ENCODE measurements at places on chromosomes 5 and 9.
A peak's percentile ranks its signal among the peaks of the same experiment; 100 is the strongest.

DNA sequence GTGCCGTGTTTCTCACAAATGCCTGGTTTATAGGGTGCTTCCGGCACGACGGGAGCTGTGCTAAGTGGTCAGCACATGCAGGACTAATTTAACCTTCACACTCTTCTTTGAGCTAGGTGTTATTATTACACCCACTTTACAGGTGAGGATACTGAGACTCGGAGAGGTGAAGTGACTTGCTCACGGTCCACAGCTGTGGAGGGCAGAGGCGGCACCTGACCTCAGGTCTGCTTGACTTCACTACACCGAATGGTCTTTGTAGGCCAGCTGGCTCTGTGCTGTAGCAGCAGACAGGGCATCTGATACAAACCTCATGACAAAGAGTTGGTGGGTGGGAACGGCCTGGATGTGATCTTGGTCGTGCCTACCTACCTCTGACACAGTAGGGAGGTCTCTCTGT lies 102.0 kb upstream of the BOD1 start:
- DNase-seq = no peak

- no peak for DNase-seq
Observed at GRCh38 chr9:76101947-76102346, 211.5 kb downstream of the PCSK5 start.

DNA sequence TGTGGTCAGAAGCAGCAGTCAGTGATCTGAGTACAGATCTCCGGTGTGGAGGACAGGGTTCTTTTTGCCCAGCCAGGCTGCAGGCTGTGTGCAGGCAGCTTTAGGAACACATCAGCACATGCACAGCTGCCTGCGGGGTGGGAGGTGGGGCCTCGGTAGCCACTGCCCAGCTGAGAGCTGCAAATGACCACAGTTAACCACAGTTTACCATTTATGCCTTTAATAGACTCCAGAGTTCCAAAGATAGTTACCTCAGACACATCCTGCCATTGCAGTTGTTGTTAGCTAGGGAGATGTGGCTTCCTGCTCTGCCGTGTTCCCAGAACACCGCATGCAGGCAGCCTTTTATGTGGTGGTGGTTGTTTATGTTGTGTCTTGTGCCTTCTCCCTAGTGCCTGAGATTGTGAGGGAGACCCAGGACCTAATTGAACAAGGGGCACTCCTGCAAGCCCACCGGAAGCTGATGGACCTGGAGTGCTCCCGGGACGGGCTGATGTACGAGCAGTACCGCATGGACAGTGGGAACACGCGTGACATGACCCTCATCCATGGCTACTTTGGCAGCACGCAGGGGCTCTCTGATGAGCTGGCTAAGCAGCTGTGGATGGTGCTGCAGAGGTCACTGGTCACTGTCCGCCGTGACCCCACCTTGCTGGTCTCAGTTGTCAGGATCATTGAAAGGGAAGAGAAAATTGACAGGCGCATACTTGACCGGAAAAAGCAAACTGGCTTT lies 10.2 kb downstream of the EXOC3 start:
- no peak for DNase-seq

DNA sequence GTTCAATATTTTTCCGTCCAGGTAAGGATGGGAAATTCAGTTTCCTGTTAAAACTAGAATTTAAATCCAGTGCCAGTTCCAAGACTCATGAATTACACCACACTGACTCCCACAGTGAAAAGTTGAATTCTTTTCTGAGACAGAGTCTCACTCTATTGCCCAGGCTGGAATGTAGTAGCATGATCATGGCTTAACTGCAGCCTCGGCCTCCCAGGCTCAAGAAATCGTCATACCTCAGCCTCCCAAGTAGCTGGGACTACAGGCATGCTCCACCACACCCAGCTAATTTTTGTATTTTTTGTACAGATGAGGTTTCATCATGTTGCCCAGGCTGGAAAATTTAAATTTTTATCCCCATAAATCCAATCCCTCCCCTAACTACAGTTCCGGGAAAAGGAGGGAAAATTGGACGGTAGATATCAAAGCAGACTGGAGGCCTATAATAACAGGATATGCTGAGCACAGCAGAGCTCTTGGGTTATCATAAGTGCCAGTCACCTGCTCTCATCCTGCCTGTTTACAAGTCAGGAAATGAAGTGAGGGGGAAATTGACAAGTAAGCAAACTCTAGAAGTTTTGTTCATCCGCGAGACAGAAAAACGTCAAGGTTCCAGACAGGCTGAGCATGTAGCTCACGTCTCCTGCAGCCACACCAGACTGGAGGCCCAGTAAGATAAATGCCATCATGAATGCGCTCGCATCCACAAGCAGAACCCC lies 105.7 kb downstream of the UGCG start:
- no peak for DNase-seq

GRCh38 chr5:122965111-122965510 lies 71.4 kb downstream of the PPIC start:
- no peak for DNase-seq

- DNase-seq = no peak
Observed at GRCh38 chr5:147450606-147451005, 59.3 kb downstream of the DPYSL3 start.

DNA sequence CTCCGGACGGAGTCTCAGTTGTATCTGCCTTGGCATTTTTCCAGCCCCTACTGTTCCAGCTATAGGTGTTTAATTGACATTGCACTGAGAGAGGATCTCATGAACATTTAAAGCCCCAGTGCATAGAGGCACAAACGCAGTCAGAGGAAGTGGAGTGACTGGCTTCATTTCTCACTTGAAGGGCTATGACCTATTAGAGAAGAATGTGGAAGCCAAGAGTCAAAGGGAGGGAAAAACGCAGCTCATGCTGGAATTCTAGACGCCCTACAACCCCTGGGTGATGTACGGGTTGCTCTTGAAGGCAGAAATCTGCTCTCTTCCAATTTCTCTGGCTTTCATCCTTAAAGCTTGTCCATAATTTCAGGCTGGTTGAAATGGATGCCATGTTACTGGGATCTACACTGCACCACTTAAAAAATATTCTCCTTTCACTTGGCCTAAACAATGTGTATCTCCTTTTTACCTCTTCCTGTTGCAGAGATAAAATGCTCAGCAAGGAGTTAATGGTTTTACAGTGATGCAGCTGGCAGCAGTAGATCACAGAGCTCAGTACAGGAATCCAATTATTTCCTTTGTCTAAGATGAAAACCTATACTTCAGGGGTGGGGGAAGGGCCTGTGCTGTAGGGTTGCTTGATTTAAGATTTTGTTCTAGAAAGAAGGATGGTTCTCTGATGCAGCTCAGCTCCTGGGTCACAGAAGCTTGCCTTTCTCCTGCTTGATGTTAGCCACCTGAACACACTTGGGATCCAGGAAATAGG lies 61.8 kb upstream of the MAMDC2 start:
- peak; percentile 85 for DNase-seq

- DNase-seq = no peak
Observed at GRCh38 chr5:106699796-106700195, 970.9 kb downstream of the EFNA5 start.
